ENCODE measurements at places on chromosomes 6 and 20. TPM values are rescaled to one million over a fixed set of nuclear protein-coding genes. Genes with fewer than 3 reads are reported as not detected.
A peak's percentile ranks its signal among the peaks of the same experiment; 100 is the strongest.

Gene C20orf144
- 0.24 TPM for total RNA-seq

Gene C20orf202
- not detected for total RNA-seq

Gene RAET1E
- total RNA-seq = not detected

Gene KPNA5
- 11.3 TPM for total RNA-seq

Gene PPP1R3D
- 6.7 TPM for total RNA-seq

Gene SMLR1
- not detected for total RNA-seq

- DNase-seq = no peak
- H3K27ac ChIP-seq = no peak overlapping the region
- H3K4me3 ChIP-seq = no peak overlapping the region
- no peaks in the 10 kb centered on the region for H3K36me3 ChIP-seq
These were observed 33.8 kb upstream of the TMEM244 start for GRCh38 chr6:129894921-129895320.

GRCh38 chr6:53765270-53765669 is 29.5 kb upstream of the LRRC1 start:
- no peaks in the 10 kb centered on the region for H3K36me3 ChIP-seq
- DNase-seq = no peak
- no peak overlapping the region for H3K27ac ChIP-seq
- H3K27me3 ChIP-seq = no peaks in the 10 kb centered on the region
- H3K4me1 ChIP-seq = no peaks in the 10 kb centered on the region
- H3K4me3 ChIP-seq = no peak overlapping the region

DNA sequence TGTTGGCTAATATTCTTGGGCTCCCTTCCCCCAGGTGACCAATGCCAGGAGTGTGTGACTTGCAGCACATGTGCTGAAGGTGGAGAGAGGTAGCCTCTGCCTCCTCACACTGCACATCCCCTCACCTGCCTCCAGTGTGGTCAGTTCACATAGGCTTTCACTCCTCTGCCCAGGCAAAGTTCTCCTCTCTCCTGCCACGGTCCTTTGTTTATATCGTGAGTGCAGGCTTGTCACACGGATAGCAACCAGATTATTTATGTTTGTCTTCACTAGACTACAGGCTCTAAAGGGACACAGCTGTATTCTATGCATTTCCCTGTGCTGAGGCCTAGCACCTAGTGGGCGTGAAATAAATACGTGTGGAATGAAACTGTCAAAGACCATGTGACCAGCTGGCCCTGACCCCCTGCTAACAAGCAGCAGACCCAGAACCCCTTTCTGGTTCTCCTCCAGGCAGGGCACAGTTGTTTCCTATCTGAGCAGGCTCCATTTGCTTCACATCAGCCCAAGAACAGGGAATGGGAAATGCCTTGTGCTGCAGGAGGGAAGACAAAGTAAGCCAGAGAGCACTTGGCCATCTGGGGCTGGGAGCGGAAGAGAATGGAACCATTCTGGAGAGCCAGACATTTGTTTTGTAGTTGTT is 42.3 kb downstream of the UNC5CL start:
- H3K4me3 ChIP-seq = no peak overlapping the region
- H3K27ac ChIP-seq = no peak overlapping the region
- no peaks in the 10 kb centered on the region for H3K4me1 ChIP-seq
- DNase-seq = no peak
- no peaks in the 10 kb centered on the region for H3K36me3 ChIP-seq
- no peaks in the 10 kb centered on the region for H3K27me3 ChIP-seq

- H3K4me3 ChIP-seq = peak overlapping the region; percentile 94
- no peaks in the 10 kb centered on the region for H3K36me3 ChIP-seq
- H3K27ac ChIP-seq = peak overlapping the region; percentile 87
- H3K27me3 ChIP-seq = no peaks in the 10 kb centered on the region
- peak; percentile 86 for DNase-seq
These were observed 2.7 kb upstream of the MICA start for GRCh38 chr6:31400467-31401289.

- H3K36me3 ChIP-seq = no peaks in the 10 kb centered on the region
- H3K4me1 ChIP-seq = peaks cover 5% of the 10 kb centered on the region
- peak overlapping the region; percentile 73 for H3K4me3 ChIP-seq
- peak overlapping the region; percentile 57 for H3K27ac ChIP-seq
These were observed 883 bp upstream of the DBNDD2 start for GRCh38 chr20:45407067-45407745.

GRCh38 chr6:135331002-135331401 is 149.9 kb downstream of the MYB start:
- H3K27me3 ChIP-seq = no peaks in the 10 kb centered on the region
- H3K36me3 ChIP-seq = no peaks in the 10 kb centered on the region
- no peak overlapping the region for H3K4me3 ChIP-seq
- no peak for DNase-seq

DNA sequence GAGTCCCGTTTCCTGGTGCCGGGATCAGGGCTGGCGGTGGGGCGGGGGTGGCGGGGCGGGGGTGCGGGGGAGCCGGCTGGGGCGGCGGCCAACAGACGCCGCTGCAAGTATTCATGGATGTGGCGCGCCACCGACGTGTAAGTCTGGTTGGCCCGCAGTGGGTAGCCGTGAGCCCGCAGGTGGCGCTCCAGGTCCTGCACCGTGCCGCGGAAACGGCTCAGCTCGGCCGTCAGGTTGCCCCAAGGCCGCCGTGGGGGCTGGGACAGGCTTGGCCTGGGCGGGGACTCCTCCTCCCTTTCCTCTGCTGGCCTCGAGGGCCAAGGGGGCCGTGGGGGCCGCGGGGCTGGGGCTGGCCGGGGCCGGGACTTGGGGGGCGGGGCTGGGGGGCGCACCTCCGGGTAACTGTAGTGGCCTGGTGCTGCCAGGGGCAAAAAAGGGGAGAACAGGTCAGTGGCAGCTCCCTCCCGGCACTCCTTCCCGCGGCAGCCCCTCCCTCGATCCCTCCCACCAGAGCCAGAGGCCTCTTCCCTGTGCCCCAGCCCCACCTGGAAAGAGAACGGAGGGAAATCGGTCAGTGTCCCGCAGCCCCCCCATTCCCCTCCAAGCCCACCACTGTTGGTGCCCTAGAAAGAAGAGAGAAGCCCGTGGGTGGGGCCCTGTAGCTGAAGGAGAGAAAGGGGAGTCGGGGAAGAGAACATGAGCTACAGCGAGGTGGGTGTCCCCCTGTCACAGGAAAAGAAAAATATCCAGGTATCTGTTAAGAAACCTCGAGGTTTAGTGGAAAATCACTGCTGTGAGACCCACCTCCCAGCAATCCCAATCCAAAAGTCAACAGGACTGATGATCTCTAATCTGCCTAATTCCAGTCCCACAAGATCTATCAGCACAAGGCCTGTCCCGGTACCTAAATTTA is 21.3 kb downstream of the TNXB start:
- no peaks in the 10 kb centered on the region for H3K4me1 ChIP-seq
- H3K27me3 ChIP-seq = no peaks in the 10 kb centered on the region
- H3K27ac ChIP-seq = no peak overlapping the region
- H3K36me3 ChIP-seq = no peaks in the 10 kb centered on the region

- no peaks in the 10 kb centered on the region for H3K27me3 ChIP-seq
- no peaks in the 10 kb centered on the region for H3K4me1 ChIP-seq
- H3K36me3 ChIP-seq = no peaks in the 10 kb centered on the region
- no peak overlapping the region for H3K27ac ChIP-seq
These were observed 209.1 kb upstream of the JARID2 start for GRCh38 chr6:15036690-15037245.

- no peaks in the 10 kb centered on the region for H3K36me3 ChIP-seq
- H3K27ac ChIP-seq = no peak overlapping the region
- no peak overlapping the region for H3K4me3 ChIP-seq
- no peaks in the 10 kb centered on the region for H3K27me3 ChIP-seq
These were observed 4.1 kb upstream of the VEGFA start for GRCh38 chr6:43765776-43766499.

GRCh38 chr6:73858376-73858775 is 162.4 kb downstream of the CD109 start:
- H3K27me3 ChIP-seq = no peaks in the 10 kb centered on the region
- H3K4me3 ChIP-seq = no peak overlapping the region
- H3K4me1 ChIP-seq = no peaks in the 10 kb centered on the region
- no peaks in the 10 kb centered on the region for H3K36me3 ChIP-seq
- DNase-seq = no peak

DNA sequence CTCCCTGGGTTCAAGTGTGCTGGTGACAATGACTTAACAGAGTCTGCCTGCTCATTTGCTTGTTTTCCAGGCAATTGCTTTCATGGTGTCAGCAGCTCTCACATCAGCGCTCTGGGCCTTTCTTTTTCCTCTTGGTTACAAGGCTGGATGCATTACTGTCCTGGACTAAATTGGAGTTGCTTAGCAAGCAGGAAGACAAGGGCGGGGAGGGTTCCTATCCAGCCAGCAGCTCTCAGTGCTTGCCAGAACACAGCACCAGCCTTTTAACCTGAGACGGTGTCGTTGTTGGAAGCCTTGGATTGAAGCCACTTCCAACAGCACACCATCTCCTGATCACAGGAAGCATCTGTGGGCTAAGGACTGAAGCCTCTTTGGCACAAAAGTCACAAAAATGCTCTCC is 606.9 kb downstream of the CDH26 start:
- no peaks in the 10 kb centered on the region for H3K36me3 ChIP-seq
- no peaks in the 10 kb centered on the region for H3K27me3 ChIP-seq
- H3K27ac ChIP-seq = no peak overlapping the region
- no peak for DNase-seq

- no peaks in the 10 kb centered on the region for H3K36me3 ChIP-seq
- H3K27ac ChIP-seq = no peak overlapping the region
- H3K4me1 ChIP-seq = no peaks in the 10 kb centered on the region
- no peak for DNase-seq
- H3K4me3 ChIP-seq = no peak overlapping the region
These were observed 114.2 kb upstream of the PHACTR1 start for GRCh38 chr6:12602342-12602741.

DNA sequence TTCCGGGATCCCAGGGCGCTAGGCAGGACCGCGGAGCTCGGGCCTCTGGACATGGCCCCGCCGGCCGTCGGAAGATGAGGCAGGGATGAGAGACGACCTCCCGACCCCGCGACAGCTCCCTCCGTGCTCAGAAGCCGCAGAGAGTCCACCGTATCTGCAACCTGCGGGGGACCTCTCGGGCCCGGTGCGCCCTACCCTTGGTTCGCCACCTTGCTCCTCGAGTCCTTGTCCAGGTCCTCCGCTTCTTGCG is 301 bp downstream of the PPP1R3D start:
- peak overlapping the region; percentile 100 for H3K4me3 ChIP-seq
- H3K36me3 ChIP-seq = peaks cover 17% of the 10 kb centered on the region
- peaks cover 35% of the 10 kb centered on the region for H3K4me1 ChIP-seq
- no peaks in the 10 kb centered on the region for H3K27me3 ChIP-seq

DNA sequence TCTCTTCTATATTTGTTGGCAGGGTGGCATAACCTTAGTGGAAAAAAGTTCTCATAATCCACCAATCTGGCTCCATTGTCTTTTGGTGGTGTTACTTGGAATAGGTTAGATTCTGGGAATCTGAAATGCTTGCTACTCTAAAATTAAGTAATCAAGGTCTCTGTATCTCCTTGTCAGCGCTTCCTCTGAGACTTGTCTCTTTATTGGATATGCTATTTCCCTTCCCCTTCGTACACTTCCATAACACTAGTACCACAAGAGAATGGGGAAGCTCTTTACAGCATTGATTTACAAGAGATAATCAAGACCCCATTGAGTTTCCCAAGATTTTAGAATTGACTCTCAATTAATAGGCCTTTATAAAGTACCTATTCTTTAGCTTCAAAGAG is 280.2 kb downstream of the ADGB start:
- no peak for DNase-seq
- H3K27ac ChIP-seq = peak overlapping the region; percentile 35
- H3K4me1 ChIP-seq = no peaks in the 10 kb centered on the region
- no peaks in the 10 kb centered on the region for H3K27me3 ChIP-seq

- peaks cover 14% of the 10 kb centered on the region for H3K4me1 ChIP-seq
- H3K36me3 ChIP-seq = peaks cover 50% of the 10 kb centered on the region
- no peaks in the 10 kb centered on the region for H3K27me3 ChIP-seq
- H3K27ac ChIP-seq = no peak overlapping the region
- no peak overlapping the region for H3K4me3 ChIP-seq
These were observed 5.3 kb downstream of the OARD1 start for GRCh38 chr6:41066867-41067304.

GRCh38 chr6:1591243-1591642 is 18.5 kb upstream of the FOXC1 start:
- H3K27me3 ChIP-seq = peaks cover 13% of the 10 kb centered on the region
- H3K4me1 ChIP-seq = peaks cover 4% of the 10 kb centered on the region
- no peak overlapping the region for H3K27ac ChIP-seq
- no peak overlapping the region for H3K4me3 ChIP-seq
- no peak for DNase-seq

- no peak for DNase-seq
- H3K27me3 ChIP-seq = no peaks in the 10 kb centered on the region
- no peaks in the 10 kb centered on the region for H3K4me1 ChIP-seq
- H3K27ac ChIP-seq = no peak overlapping the region
These were observed 145.7 kb downstream of the KHDC1L start for GRCh38 chr6:73079611-73079955.

GRCh38 chr20:10674684-10675449 is 1.1 kb upstream of the JAG1 start:
- peaks cover 9% of the 10 kb centered on the region for H3K27me3 ChIP-seq
- DNase-seq = no peak
- H3K4me1 ChIP-seq = no peaks in the 10 kb centered on the region
- H3K36me3 ChIP-seq = no peaks in the 10 kb centered on the region
- H3K4me3 ChIP-seq = no peak overlapping the region

- DNase-seq = no peak
- H3K36me3 ChIP-seq = no peaks in the 10 kb centered on the region
These were observed 4.1 kb upstream of the CRYBG1 start for GRCh38 chr6:106356378-106356777.

DNA sequence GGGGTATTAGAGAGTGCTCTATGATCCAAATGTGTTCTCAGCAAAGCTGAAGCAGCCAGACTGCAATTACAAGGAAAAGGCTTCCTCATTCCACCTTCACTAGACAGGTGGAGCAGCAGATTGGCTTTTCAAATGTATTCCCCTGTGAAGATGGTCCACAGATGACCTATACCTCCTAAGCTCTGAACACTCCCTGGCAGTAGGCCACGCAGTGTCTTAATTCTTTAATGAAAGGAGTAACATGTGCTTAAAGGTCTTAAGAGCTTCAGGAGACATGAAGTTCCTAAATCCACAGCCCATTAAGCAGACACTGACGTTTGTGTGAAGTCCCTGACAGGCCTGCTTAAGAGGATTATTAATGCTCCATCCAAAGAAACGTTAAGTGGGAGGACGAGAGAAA is 138.9 kb upstream of the NUP153 start:
- DNase-seq = no peak
- H3K27me3 ChIP-seq = no peaks in the 10 kb centered on the region
- no peaks in the 10 kb centered on the region for H3K4me1 ChIP-seq
- H3K27ac ChIP-seq = no peak overlapping the region

- H3K27me3 ChIP-seq = no peaks in the 10 kb centered on the region
- no peak for DNase-seq
These were observed 166.7 kb downstream of the TTLL2 start for GRCh38 chr6:167491438-167492099.

DNA sequence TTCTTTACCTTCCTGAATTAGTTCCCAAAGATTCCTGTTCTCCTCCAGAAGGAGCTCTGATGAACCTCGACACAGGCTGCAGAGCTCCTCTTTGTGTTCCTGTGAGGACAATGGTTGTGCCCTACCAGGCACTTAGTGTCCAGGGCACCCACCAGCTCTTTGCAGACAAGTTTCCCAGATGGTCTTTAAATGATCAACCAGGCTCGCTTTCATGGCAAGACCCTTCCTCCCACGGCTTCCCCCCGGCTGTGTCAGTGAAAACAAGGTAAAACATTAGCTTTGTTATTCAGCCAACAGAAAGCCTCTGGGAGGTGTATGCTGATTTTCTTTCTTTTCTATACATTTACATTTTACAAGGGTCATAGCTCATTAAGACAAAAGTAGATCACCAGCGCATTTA is 32.3 kb upstream of the CNKSR3 start:
- H3K36me3 ChIP-seq = no peaks in the 10 kb centered on the region
- H3K27ac ChIP-seq = no peak overlapping the region
- H3K27me3 ChIP-seq = no peaks in the 10 kb centered on the region
- no peaks in the 10 kb centered on the region for H3K4me1 ChIP-seq
- H3K4me3 ChIP-seq = no peak overlapping the region
- no peak for DNase-seq
